Endothelial cell of umbilical vein (primary cell): ENCODE measurements at places on chromosomes 1 and 21.

DNA sequence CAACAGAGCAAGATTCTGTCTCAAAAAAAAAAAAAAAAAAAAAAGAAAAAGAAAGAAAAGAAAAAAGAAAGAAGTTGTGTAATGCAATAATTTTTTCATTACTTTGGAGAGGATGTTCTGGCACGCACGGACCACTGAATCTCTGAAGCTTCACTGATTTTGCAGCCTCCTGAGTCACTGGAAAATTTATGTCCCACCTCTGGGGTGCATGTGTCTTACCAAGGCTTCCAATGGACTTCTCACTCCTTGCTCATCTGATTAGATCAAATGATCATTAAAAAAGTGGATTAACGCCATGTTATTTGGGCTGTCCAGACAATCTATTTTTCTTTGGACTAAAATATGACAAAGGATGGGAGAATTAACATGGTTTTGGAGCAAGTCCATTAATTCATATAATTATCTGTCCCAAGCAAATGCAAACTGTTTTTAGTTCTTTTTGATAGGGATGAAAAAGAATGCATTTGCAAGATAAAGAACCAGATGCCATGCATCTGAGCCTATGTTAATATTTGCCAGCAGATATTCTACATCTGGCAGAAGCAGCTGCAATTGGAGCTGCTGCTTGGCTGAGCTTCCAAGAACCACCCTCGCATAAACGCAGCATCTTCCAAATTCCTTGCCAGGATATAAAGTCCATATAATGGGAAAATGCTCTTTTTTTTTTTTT is 10.1 kb upstream of the MAP1LC3C start:
- H3K4me3 ChIP-seq = no peak overlapping the region
- H3K27me3 ChIP-seq = no peaks in the 10 kb centered on the region
- H3K4me1 ChIP-seq = no peaks in the 10 kb centered on the region
- H3K27ac ChIP-seq = no peak overlapping the region

DNA sequence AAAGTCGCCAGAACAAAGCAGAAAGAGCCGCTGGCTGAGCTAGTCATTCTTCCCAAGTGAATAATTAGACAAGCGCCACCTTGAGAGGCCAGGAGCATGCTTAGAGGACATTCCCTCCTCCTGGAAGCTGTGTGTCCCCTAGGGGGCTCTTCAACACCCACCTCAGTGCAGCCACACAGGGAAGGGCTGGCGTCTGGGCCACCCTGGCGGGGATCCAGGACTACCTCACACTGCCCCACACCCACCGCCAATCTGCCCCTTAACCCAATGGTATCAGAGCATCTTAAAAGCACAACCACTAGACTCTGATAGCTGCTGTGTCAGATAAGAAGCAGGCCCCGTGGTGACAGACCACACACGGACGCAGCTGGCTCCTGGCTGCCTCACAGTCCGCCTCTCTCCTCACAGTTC is 24.9 kb downstream of the SETD4 start:
- peaks cover 2% of the 10 kb centered on the region for H3K27me3 ChIP-seq
- no peaks in the 10 kb centered on the region for H3K4me1 ChIP-seq

DNA sequence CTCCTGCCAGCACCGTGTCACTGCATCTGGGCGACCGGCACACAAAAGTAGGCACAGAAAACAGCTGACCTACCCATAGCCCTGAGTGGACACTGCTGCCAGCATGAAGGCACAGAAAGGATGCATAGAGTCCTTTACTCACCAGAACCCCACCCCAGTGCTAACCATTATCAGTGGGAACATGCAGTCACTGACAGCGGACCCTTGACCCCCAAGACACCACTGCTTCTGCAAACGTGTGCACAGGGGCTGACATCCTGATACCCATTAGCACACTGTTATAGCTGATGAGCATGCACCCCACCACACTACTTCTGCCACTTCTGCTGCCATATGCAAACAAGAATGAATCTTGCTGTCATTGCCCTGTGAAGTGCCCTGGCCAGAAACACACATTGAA is 953.0 kb upstream of the NCAM2 start:
- no peak overlapping the region for H3K27ac ChIP-seq
- no peaks in the 10 kb centered on the region for H3K36me3 ChIP-seq
- H3K4me3 ChIP-seq = no peak overlapping the region
- no peaks in the 10 kb centered on the region for H3K4me1 ChIP-seq

DNA sequence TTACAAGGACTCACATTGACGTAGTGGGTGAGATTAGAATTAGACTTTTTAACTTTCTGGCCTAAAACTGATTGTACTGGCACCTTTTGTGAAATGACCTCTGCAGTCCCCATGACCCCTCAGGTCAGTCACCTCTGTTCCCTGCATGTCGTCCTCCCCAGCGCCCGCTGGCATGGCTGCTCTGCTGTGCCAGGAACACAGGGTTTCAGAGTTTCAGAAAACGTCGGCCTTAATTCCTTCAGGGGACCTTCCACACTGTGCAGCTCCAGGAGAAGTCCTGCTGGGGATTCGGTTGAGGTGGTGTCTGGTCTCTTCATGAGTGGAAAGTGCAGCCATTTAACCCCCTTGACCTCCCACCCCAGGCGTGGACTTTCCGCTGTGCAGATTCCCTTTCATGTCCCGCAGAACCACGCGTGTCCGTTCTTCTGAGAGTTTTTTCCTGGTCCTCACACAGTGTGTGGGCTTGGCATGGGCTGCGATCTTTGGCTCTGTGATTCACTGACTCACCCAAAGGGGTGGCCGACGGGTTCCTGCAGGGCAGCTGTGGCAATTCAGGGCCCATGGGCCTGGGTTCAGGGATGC is 158.4 kb upstream of the COL6A1 start:
- peaks cover 3% of the 10 kb centered on the region for H3K27me3 ChIP-seq
- H3K4me1 ChIP-seq = no peaks in the 10 kb centered on the region
- H3K4me3 ChIP-seq = no peak overlapping the region
- no peak for DNase-seq
- no peaks in the 10 kb centered on the region for H3K36me3 ChIP-seq

DNA sequence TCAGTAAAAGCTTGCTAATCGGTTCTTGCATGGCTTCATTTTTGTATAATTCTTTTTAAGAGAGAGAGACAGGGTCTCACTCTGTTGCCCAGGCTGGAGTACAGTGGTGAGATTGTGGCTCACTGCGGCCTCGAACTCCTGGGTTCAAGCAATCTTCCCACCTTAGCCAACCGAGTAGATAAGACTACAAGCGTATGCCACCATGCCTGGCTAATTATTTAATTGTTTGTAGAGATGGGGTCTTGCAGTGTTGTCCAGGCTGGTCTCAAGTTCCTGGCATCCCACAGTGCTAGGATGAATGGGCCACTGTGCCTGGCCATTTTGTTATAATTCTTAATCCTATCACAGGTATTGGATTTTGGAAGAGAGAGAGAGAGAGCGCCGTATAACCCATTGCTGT is 23.4 kb downstream of the RCAN3 start:
- DNase-seq = no peak
- H3K27ac ChIP-seq = no peak overlapping the region
- no peaks in the 10 kb centered on the region for H3K4me1 ChIP-seq
- H3K4me3 ChIP-seq = no peak overlapping the region
- H3K36me3 ChIP-seq = no peaks in the 10 kb centered on the region

DNA sequence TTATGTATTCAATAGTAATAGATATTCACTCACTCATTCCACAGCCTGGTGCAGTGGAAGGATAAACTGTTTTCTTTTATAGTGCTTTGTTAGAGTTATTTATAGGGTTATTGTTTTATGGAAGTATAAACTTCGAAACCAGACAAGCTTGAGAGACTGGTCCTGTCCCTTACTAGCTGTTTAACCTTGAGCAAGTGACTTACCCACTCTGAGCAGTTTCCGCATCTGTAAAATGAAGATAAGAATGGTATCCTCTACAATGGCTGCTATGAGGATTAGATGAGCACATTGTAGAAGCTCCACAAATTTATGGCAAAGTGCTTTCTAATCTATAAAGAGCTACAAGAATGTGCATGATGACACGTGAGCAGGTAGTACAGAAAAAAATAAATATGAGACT is 30.8 kb upstream of the EPS15 start:
- no peaks in the 10 kb centered on the region for H3K27me3 ChIP-seq
- no peak overlapping the region for H3K4me3 ChIP-seq
- no peak overlapping the region for H3K27ac ChIP-seq
- H3K36me3 ChIP-seq = no peaks in the 10 kb centered on the region

- peaks cover 4% of the 10 kb centered on the region for H3K27me3 ChIP-seq
- H3K36me3 ChIP-seq = no peaks in the 10 kb centered on the region
- H3K4me1 ChIP-seq = no peaks in the 10 kb centered on the region
- DNase-seq = no peak
- no peak overlapping the region for H3K4me3 ChIP-seq
Measured at GRCh38 chr1:230895452-230895851, 27.1 kb upstream of the C1orf198 start.

DNA sequence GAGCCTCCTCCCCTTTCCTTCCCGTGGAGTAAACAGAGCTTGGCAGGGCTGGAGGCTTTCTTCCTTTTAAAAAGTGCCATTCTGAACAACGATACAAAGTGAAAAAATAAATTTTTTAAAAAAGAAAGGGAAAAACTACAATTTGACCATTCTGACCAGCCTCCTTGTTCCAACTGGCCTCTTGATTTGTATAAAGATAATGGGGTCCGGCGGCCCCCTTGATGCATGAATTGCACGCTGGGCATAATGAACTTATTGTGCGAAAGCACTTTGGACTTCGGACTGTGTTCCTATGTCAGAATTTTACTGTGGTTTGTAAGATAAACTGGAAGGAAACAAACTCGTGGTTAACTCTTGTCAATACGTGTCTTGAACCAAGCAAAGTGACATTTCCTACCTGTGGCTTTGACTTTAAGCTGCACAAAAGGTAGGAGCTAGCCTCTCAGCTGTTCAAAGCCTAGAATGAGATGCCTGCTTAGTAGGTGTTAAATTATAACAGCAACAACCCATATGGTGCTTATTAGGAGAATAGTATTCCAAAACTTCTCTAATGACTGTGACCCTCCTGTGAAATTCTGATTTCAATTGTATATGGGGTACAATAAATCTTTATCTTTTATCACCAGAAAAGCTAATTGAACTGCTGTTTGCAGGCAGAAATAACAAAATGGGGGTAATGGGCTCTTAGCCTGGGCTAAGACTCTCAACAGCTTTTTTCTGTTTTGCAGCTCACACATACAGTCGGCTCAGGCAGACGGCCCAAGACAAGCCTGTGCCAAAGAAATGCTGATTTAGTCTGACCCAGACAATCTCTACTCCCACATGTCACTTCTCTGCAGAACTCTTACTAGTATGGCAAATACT is 9.3 kb downstream of the IRF2BP2 start:
- peaks cover 50% of the 10 kb centered on the region for H3K4me1 ChIP-seq
- peak; percentile 63 for DNase-seq
- H3K4me3 ChIP-seq = no peak overlapping the region
- peak overlapping the region; percentile 87 for H3K27ac ChIP-seq
- no peaks in the 10 kb centered on the region for H3K27me3 ChIP-seq
- H3K36me3 ChIP-seq = no peaks in the 10 kb centered on the region

GRCh38 chr1:182783068-182783467 is 6.5 kb upstream of the NPL start:
- H3K4me3 ChIP-seq = no peak overlapping the region
- DNase-seq = no peak
- H3K36me3 ChIP-seq = no peaks in the 10 kb centered on the region

DNA sequence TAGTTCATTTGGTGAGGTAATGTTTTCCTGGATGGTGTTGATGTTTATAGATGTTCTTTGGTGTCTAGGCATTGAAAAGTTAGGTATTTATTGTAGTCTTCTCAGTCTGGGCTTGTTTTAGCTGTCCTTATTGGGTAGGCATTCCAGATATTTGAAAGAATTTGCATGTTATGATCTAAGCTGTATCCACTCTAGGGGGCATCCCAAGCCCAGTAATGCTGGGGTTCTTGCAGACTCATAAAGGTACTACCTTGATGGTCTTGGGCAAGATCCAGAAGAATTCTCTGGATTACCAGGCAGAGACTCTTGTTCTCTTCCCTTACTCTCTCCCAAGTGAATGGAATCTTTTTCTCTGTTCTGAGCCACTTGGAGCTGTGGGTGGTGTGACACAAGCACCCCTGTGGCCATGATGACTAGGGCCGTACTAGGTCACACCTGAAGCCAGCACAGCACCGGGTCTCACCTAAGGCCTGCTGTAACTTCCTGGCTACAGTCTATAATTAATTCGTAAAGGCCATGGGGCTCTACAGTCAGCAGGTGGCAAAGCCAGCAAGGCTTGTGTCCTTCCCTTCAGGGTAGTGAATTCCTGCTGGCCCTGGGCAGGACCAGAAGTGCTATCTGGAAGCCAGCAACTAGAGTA is 74.8 kb upstream of the PDE4B start:
- no peaks in the 10 kb centered on the region for H3K27me3 ChIP-seq
- peak; percentile 36 for DNase-seq
- no peak overlapping the region for H3K27ac ChIP-seq
- no peak overlapping the region for H3K4me3 ChIP-seq
- H3K4me1 ChIP-seq = no peaks in the 10 kb centered on the region
- H3K36me3 ChIP-seq = no peaks in the 10 kb centered on the region

DNA sequence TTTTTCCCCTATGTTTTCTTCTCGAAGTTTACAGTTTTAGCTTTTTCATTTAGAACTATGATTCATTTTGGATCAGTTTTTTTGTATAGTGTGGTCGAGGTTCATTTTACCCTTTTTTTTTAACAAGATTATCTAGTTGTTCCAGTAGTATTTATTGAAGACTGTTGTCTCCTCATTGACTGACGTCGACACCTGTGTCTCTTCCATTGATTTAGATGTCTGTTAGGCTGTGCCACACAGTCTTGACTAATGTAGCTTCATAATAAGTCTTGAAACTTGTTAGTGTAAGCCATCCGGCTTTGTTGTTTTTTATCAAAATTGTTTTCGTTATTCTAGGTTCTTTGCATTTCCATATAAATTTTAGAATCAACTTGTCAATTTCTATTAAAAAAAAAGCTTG is 45.2 kb downstream of the CAMSAP2 start:
- peaks cover 7% of the 10 kb centered on the region for H3K4me1 ChIP-seq
- peaks cover 5% of the 10 kb centered on the region for H3K36me3 ChIP-seq
- no peaks in the 10 kb centered on the region for H3K27me3 ChIP-seq
- H3K27ac ChIP-seq = no peak overlapping the region
